Vagina (tissue), 2 donors: ENCODE measurements at places on chromosomes 16 and 17.

GRCh38 chr16:30747799-30748633 lies at the start of gene PHKG2:
Gene PHKG2, plus strand, starts transcription at chr16:30748425. Its CDS starts 396 bp downstream, at chr16:30748821.
- DNase-seq: peak; percentile 99

- DNase-seq: no peak
Measured at GRCh38 chr17:48543107-48543853, 1.6 kb downstream of the HOXB2 start.

DNA sequence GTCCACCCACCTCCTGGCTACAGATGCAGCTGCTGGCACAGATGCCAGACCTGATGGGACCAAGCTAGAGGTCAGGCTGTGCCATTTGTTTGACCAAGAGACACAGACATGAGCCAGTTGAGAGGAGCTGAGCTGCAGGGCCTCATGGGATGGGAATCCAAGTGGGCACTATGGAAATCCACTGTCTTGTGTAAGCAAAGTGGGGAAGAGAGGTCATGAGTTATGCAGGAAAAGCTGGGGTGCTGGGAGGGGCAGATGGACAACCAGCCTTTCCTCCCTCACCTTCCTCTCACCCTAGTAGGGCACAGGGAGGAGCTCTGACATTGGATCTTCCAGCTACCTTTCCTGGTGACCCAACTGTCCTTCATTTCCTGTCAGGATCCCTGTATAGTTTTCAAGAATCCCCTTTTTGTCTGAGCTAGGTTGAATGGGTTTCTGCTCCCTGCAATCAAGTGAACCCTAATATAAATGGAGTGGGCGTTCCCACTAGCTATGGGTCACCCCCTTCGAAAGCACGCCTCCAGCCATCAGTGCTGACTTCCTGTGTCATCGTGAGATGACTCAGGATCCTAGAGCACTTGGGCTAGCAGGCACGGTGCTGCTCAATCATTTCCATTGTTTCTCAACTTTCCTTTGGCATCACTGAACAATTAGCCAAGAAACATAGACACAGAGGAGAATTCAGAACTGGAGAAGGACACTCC lies 13.6 kb downstream of the ATPAF2 start:
- no peak for DNase-seq

GRCh38 chr17:1730326-1731193 lies 6.1 kb downstream of the WDR81 start:
- DNase-seq: no peak

DNA sequence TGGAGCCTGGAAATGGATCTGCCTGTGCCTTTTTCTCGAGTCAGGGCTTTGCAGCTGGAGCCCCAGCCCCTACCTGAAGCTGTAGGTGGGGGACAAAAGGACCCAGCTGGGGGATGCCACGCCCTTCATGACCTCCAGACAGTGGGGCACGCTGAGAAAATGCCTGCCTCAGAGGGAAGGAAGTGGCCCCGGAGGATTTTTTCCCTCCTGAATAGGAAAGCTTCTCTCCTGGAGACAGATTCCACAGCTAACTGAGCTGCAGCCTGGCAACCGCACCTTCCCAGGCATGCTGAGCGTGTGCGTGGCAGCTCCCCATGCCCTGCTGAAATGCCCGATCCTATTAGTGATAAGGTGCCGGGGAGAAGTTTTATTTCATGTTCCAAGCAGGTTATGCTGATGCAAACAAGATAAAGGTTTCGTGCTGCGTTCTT lies 58.0 kb downstream of the AIPL1 start:
- DNase-seq: peak; percentile 10

GRCh38 chr17:18315562-18315922 lies 449 bp downstream of the SMCR8 start:
- DNase-seq: no peak
